Non-pigmented ciliary epithelial cell (primary cell): ENCODE measurements at places on chromosomes 5 and 9.

- DNase-seq, result no peak
These were observed 716 bp downstream of the HARS1 start for GRCh38 chr5:140690376-140690932.

GRCh38 chr5:159855476-159856191 lies 60.6 kb upstream of the ADRA1B start:
- DNase-seq, result no peak

DNA sequence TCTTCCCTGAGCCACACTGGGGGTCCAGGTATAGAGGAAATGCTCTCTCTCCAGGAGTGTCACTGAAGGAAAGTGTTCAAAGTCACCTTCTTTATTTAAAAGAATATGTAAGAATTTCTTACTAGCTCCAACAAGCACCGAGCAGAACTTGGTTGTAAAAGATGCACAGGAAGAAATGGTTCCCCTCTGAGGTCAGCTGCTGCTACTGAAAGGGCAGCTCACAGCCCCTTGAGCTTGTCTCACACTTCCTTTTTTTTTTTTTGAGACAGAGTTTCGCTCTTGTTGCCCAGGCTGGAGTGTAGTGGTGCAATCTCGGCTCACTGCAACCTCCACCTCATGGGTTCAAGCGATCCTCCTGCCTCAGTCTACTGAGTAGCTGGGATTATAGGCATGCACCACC lies 77.2 kb downstream of the PRRT1B start:
- no peak for DNase-seq

DNA sequence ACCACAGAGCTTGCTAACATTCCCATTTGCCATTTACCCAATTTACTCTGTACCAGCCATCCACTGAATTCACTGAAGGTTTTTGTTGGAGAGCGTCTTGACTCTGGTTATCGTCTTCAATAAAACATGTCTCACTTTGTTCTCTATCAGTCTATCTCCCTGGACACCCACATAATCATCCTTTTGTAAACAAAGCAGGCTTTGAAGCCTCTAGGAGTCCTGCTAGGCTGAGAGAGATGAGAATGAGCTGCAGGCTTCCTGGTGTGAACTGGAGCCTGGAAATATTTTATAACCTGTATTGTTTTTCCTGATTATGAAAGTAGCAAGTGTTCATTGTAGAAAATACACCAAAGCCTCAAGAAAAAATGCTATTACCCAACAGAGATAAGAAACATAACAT lies 140.6 kb upstream of the ZNF366 start:
- no peak for DNase-seq

DNA sequence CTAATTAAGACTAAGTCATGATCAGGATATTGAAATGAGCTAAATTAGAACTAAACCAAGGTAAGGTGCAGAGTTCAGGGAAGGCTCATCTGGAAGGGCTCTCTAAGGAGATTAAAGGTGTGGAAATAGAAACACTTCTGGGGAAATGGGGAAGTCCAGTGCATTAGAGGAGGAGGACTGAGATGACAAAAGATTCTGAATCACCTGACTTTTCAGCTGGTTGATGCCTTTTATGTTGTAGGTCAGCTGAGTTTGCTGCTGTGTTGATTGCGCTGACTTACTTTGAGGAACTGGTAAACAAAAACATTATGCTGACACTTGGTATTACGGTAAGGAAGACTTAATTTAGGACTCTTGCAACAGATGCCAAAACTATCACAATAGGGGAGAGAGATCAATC lies 23.8 kb downstream of the IFNA5 start:
- DNase-seq, result no peak

DNA sequence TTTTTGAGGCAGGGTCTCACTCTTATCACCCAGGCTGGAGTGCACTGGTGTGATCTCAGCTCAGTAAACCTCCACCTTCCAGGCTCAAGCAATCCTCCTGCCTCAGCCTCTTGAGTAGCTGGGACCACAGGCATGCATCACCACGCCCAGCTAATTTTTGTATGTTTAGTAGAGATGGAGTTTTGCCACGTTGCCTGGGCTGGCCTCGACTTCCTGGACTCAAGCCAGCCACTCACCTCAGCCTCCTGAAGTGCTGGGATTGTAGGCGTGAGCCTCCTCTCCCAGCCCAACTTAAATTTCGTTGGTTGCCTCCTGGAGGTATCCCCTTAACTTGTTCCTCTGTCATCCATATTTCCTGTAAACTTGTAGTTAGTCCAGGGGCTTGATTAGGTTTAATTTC lies 47.2 kb downstream of the RAB24 start:
- DNase-seq, result no peak

- DNase-seq, result no peak
These were observed 75.8 kb downstream of the KCNIP1 start for GRCh38 chr5:170579601-170580000.

DNA sequence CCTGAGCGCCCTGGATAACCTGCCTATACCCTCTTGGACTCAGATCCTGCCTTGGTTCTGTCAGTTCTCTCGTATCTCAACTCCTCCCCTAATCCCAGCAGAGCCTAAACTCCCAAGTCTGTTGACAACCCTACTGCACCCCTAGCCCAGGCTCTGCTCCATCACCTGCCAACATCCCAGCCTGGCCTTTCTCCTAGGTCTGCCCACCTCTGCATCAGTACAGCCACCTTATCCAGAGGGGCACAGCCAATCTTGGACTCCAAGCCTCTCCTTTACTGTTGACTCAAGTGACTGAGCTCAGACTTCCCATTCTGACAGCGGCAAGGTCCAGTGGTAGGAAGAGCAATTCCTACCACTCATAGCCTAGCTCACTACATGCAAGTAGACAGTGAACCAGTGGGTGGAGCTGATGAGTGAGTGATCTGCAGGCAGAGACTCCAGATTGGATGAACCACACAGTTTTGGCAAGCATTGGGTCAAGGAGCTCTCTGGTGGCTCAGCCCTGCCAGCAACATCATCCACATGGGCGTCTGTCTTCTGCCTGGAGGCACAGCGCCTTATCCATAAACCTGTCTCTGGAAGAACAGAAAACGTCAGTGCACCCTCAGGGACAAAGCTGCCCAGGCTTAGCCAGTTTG lies 26.5 kb downstream of the TRMO start:
- DNase-seq, result no peak

- DNase-seq, result no peak
These were observed 96.4 kb upstream of the SPIN1 start for GRCh38 chr9:88291856-88292255.

DNA sequence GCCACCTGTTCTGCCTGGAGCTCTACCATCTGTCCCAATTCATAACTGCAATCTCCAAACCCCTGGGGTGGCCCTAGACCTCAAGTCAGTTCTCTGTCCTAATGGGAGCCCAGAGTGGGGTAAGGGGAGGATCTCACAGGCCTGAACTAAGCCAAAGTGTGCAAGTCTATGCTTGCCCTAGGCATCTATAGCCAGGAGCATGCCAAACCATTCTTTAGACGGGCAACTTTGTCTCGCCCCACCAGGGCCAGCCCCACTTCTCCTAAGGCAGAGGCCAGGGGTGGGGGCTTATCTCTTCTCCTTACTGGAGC lies 3.3 kb downstream of the ACSL6 start:
- no peak for DNase-seq

DNA sequence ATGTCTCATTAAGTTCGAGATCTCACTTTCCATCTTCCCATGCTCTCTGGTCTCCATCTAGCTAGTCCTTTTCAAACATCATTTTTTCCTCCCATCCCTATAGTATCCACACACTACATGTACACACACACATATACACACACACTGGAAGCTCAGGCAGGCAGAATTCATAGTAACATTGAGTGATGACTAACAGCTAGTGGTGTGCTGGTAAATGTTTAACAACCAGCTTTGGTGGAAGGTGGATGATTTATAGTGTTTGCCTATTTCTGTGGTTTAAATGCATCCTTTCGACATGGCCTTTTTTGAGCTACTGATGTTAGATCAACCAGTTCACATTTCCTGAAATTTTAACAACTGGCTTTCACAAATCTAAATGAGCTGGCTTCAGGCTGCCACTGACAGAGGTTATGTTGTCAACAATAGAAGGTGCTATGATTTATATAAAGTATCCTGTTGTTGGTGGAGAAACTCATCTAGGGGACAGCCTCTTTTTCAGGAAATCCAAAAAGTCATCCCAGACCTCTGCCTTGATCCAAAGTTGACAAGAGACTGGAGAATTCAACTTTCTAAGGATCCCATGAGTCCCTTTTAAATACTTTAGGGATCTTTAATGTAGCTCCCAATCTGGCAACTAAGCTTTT lies 117.8 kb downstream of the CCDC192 start:
- DNase-seq, result no peak

- no peak for DNase-seq
These were observed 36.5 kb upstream of the NTNG2 start for GRCh38 chr9:132125361-132125760.

DNA sequence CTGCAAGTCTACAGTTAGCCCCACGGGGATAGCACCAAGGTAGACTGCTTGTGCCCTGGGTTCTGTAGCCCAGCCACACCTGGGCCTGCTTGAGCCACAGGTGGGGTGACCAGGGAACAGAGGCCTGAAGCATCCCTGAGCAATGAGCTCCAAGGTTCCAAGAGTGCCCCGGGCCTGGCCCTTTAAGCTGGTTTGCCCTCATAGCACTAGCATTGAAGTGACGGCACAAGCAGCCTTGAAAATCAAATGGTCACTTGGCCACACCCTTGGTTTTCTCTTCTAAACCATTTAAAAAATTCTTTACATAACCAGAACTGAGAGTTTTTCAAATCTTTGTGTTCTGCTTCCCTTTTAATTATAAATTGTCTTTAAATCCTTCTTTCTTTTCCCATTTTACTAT lies 24.7 kb downstream of the FBXO10 start:
- no peak for DNase-seq

- no peak for DNase-seq
These were observed 89.1 kb upstream of the PTPRD start for GRCh38 chr9:10701906-10702305.

DNA sequence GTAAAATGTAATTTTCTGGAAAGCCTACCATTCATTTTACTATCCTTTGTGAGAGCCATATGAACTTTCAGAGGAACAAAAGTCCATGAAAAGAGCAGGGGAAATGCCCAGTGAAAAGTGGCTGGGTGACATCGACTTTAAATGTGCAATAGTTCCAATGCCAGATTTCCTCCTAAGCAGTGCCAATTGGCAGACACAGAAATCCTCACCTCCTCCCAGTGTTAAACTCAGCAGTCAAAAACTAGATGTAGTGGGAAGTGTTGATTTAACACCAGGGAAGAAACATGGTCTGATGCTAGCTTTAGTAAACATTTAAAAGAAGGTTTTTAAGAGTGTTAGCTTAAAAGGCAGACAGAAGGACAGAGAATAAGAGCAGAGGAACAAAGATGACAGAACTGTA lies 2055.2 kb downstream of the MAT2B start:
- no peak for DNase-seq

DNA sequence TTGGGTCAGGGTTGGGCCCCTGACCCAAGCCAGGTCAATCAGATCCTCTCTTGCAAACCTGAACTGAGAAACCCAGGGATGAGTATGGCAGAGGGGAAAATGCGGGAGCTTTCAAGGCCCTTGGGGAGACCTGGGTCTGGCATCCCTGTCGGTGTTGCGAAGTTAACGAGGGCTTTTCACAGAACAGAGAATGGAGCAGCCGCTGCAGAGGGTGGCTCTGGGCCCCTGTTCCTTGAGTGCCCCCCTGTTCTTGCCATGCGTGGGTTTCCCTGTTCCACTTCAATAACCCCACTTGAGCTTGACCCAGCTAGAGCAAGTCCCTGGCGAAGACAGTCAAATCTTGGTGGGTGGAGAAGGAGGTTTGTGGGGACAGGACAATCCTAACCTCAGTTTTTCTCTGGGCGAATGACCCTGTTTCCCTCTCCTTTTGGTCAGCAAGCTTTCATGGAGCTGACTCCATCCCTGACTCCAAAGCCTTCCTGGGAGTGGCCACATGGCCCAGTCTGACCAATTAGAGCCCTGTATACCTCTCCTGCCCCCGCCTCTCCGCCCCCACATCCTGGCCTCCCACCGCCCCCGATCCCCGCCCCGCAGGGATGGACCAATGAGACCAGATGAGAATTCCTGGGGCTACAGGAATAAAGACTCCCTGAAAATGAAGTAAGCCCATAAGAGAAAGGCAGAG lies 2.9 kb upstream of the VDAC1 start:
- DNase-seq, result no peak

GRCh38 chr5:173741729-173742431 lies 125.4 kb upstream of the BOD1 start:
- no peak for DNase-seq

- no peak for DNase-seq
These were observed 86.5 kb upstream of the ARRDC3 start for GRCh38 chr5:91469517-91470165.

GRCh38 chr5:2958976-2959375 lies 207.5 kb upstream of the IRX2 start:
- no peak for DNase-seq

DNA sequence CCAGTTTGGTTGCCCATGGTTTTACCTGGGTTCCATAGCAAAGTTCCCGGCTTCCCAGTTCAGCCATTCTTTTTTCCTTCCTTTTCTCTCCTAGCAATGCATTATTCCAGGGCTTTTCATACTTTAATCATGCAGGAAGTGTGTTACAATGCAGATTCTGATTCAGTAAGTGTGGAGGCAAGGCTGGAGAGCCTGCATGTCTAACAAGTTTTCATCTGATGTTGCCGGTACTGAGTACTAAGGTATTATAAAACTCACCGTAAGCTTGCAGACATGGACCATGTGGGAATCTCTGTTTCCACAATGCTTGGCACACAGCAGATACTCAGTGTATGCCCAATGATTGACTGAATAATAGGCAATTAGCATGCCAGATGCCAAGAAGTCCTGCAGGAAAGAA lies 102.9 kb upstream of the SHB start:
- DNase-seq, result no peak

DNA sequence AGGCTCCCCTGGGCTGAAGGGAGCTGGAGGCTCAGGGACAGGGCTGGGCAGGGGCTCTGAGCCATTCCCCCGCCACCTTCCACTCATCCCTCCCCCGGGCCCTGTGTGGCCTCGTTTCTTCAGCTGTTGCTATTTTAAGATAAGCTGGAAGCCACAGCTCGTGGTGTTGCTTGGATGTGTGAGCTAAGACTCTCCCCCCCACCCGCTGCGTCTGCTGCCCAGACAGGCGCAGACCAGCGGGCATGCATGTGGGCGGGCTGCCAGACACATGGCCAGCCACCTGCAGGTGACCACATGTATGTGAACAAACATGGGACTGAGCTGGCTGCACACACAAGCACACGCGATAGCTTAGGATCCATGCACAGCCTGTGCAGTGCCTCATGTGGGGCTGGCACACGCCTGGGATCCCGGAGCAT lies 8.7 kb downstream of the SNCB start:
- no peak for DNase-seq

- no peak for DNase-seq
These were observed 44.4 kb upstream of the GPR21 start for GRCh38 chr9:122988920-122989621.

GRCh38 chr5:142881076-142881783 lies 111.1 kb downstream of the ARHGAP26 start:
- peak; percentile 79 for DNase-seq

GRCh38 chr9:129253803-129254381 lies 75.8 kb upstream of the IER5L start:
- no peak for DNase-seq

GRCh38 chr5:31990701-31991110 lies 183.4 kb downstream of the GOLPH3 start:
- no peak for DNase-seq
